ENCODE measurements at places on chromosomes 12 and 14.
A peak's percentile ranks its signal among the peaks of the same experiment; 100 is the strongest.

GRCh38 chr12:76921891-76922664, 43.3 kb upstream of the CSRP2 start:
- no peak for DNase-seq

- DNase-seq, result no peak
These were observed 22.6 kb upstream of the MAPKAPK5 start for GRCh38 chr12:111819191-111820158.

GRCh38 chr12:105721891-105722290, 391.4 kb downstream of the C12orf75 start:
- no peak for DNase-seq

DNA sequence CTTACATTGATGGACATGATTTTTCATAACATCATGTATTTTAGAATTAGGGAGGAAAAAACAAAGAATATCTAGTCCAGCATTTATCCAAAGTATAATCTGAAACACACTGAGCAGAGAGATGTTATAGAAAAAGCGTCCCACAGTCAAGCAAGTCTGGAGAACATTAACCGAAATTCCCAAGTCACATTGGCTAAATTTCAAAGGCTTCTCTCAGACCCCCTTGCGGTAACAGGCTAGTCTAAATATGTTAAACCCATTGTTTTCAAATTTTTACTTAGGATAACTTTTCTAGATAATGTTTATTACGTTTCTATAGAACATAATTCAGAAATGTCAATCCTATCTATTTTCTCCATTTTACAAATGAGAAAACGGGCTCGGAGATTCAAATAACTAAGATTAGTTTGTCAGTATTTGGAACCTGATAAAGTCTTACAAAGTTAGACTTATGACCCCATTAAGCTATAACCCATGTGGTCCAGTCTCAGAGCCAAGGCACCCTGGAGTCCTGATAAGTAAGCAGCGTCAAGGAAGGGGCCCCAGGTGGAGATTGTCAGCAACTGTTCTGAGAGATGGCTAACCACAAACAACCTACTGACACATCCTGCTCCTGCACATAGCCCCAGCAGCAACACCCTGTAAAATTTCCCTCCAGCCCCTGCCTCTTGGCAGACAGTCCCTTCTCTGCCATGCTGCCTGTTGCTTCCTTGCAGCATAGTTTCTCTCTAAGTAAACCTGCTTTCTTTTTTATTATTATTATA, 220.6 kb upstream of the TMEM260 start:
- DNase-seq, result no peak

GRCh38 chr14:103090481-103091020, 4.0 kb upstream of the EXOC3L4 start:
- no peak for DNase-seq

GRCh38 chr14:61350427-61351270, 29.3 kb downstream of the PRKCH start:
- DNase-seq, result no peak

DNA sequence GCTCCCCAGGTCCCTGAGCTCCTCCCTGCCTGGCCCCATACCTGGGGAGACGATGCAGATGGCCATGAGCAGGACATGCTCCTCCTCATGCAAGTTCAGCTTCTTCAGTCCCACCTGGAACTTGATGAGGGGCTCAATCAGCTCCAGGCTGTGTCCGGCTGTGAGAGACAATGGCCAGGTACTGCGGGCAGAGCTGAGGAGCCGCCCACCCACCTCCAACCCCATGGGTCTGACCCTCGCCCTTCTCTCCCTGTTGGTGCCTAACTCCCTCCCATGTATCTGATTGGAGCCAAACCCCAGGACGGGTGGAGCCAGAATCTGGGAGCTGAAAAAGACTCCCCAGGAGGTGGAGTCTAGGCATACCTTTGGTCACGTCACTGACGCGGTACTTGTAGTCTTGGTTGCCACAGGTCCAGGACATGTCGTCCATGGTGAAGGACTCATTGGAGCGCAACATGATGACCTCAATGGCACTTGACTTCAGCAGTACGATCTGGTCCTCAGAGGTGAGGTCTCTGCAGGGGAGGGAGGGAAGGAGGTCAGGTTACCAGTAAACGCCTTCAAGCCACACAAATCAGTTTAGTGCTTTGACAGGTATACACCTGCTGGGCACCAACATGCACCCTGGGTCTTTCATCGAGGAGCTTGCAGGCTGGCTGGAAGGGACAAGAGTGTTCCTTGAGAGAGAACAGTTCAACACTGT, 26.7 kb upstream of the HDAC7 start:
- DNase-seq, result no peak

DNA sequence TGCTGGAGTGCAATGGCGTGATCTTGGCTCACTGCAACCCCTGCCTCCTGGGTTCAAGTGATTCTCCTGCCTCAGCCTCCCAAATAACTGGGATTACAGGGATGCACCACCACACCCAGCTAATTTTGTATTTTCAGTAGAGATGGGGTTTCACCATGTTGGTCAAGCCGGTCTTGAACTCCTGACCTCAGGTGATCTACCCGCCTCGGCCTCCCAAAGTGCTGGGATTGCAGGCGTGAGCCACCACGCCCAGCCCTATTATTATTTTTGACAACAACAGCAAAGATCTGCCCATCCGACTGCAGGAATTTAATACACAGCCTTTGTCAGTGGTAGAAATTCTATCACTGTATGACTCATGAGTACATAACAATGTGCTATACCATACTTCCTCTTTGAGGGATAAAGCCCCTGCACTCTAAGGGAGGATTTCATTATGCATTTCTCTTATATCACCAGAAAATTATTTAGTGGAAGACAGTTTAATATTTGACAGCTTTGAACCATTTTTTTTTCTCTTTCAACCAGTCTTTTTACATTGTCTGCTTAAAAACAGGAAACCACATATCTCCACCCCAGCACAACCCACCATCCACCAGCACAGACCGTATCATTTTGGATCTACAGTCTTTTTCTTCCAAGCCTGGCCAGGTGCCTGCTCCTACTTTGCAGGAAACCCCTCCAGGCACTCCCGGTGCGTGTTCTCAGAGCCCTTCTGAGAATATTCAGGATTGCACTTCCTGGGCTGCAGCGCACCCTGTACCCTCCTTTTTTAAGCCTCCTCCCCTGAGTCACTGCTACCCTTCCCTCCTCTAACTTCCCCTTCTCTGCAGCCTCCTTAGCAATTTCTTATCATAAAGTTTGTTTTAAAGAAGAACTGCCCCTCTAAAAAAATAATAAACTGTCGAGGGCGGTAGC, 594 bp downstream of the ARHGDIB start:
- peak; percentile 31 for DNase-seq

GRCh38 chr12:15629108-15629507, 160.1 kb downstream of the EPS8 start:
- no peak for DNase-seq

Measured in activated T-cell treated with anti-CD3 and anti-CD28 coated beads for 1 hour (primary cell).